ENCODE measurements at places on chromosomes 12 and 14.

DNA sequence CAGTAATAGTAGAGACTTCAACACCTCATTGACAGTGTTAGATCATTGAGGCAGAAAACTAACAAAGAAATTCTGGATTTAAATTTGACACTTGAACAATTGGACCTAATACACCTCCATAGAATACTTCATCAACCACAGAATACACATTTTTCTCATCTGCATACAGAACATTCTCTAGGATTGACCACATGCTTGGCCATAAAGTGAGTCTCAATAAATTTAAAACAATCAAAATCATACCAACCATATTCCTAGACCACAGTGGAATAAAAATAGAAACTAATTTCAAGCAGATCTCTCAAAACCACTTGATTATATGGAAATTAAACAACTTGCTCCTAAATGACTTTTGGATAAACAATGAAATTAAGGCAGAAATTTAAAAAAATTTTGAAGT lies 82.3 kb downstream of the SLC38A4 start:
- DNase-seq: no peak

DNA sequence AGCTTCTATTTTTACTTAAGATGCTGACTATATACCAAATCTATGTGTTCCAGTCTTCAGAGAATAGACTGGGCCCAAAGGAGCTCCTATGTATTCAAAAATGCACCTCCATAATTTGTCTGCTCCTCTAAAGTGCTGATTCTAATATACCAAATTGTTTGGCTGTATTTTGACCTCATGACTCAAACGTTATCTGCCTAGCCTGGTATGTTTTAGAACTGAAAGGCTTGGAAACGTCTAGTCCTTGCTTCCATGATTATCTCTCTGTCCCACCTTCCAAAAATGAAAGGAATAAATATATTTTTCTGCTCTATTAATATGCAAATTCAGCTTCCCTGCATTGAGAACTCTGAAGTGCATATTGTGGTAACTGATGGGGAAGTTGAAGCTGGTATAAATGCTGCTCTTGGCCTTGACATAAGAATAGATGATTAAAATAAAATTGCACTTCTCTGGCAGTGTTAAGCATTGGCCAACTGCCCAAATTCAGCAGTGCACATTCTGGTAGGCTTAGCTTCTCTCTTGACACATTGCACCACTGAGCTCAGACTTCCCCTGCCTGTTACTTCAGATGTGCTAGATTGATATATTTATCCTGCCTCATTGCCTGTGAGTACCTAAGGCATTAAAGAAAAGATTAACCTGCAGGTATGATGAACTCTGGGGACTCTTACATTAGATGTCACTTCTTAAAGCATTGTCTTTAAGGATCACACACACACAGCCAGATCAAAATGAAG lies 882.3 kb downstream of the RPS29 start:
- no peak for DNase-seq

DNA sequence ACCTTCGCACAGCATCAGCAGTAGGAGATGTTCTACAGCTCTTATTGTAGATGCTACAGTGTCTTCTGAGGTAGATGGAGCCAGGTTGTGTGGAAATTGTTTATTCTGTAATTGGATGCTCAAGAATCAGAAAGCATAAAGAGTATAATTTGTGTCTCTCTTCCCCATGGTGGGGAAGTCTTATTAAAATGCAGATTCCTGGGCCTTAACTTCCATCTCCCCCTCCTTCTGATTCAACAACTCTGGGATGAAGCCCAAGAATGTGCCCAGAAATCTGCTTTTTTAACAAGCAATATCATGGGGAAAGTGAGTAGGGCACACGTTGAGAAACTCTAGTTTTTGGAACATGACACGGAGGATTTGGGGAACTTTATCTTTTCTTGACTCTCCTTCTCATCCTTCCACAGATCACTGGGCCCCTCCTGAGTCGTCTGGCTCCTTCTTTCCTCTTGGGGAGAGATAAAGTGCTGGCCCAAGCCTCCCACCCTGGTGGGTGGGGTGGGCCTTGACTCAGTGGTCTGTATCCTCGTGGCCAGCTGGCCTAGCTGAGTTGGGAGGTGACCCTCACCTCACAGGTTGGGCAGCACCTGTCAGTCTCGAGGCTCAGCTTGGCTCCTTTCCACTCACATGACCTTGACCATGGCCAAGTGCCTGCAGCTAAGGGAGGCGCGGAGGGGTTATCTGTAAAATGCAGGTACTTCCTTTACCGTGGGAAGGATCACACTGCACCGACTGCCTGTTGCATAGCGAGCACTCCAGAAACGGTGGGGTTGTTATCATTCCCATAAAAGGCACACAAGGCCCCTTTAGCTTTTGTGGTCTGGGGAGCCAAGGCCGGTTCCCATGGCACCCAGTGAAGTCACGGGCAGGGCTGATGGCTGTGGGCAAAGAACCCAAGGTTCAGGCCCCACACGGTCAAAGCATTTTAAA lies 141.9 kb downstream of the CHST11 start:
- no peak for DNase-seq

DNA sequence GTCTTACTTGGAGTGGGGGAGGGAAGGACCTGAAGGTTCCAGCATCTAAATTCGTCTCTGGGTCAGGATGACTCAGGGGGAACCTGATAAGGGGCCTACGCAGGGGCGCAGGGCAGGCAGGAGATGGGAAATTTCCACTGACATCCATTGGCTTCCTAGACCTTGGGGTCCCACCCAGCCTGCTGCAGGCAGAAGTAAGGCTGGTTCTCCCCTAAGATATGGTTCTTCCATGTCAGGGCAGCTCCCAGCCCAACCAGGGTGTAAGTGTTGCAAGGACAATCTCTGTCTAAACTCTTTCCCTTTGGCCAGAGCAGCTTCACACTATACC lies 2.1 kb upstream of the NDRG2 start:
- DNase-seq: no peak

DNA sequence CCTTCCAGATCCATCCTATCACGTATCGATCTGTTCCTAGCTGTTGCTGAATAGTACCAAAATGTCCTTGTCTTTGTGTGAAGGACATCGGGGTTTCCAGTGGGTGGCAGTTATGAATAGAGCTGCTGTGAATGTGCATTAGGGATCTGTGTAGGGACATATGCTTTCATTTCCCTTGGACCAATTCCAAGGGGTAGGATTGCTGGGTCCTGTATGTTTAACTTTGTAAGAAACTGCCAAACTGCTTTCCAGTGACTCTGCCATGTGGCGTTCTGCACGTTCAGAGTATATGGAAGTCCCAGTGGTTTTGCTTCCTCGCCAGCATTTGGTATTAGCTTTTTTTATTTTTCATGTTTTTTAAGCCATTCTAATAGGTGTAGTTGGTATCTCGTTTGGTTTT lies 28.6 kb downstream of the PACS2 start:
- no peak for DNase-seq

Measured in ecto neural progenitor cell (in vitro differentiated cells).